HFFc6 (cell line): ENCODE measurements at places on chromosomes 12 and 14. TPM values are rescaled to one million over a fixed set of nuclear protein-coding genes. Genes with fewer than 3 reads are reported as not detected.

The RIN3 gene
- 18.5 to 25.9 TPM (median 20.7 TPM) in 3 replicates for total RNA-seq

The TBK1 gene
- 17.8 to 20.6 TPM (median 19.6 TPM) in 3 replicates for total RNA-seq

The PDE3A gene
- total RNA-seq, result 0.07 TPM in 1 of 3 replicates, not detected in the others

The SPIC gene
- total RNA-seq, result not detected in 3 replicates

The HOXC13 gene
- total RNA-seq, result not detected in 3 replicates

The ANKRD13A gene
- 135 to 147 TPM (median 146 TPM) in 3 replicates for total RNA-seq

The GPD1 gene
- total RNA-seq, result 0.06 to 0.07 TPM in 2 of 3 replicates, not detected in the other

The PRICKLE1 gene
- total RNA-seq, result 2.9 to 10.0 TPM (median 3.1 TPM) in 3 replicates

The KIF5A gene
- total RNA-seq, result 1.0 to 1.7 TPM (median 1.2 TPM) in 3 replicates

The OTX2 gene
- total RNA-seq, result not detected in 3 replicates

The SPATA7 gene
- 6.4 and 6.8 TPM in 2 replicates for total RNA-seq

The NGB gene
- total RNA-seq, result not detected in 3 replicates

The PCED1B gene
- 3.7 to 5.2 TPM (median 4.9 TPM) in 3 replicates for total RNA-seq

The RNASE7 gene
- total RNA-seq, result not detected in 3 replicates

The TMEM106C gene
- 94.2 to 123 TPM (median 110 TPM) in 3 replicates for total RNA-seq

The NEUROD4 gene
- not detected in 3 replicates for total RNA-seq

The DYRK4 gene
- 35.4 to 39.8 TPM (median 37.2 TPM) in 3 replicates for total RNA-seq

The MGAT4C gene
- not detected in 3 replicates for total RNA-seq

The NCOR2 gene
- total RNA-seq, result 226 to 239 TPM (median 227 TPM) in 3 replicates

The ADAM21 gene
- 0.41 to 0.72 TPM (median 0.69 TPM) in 3 replicates for total RNA-seq

The ITGA7 gene
- total RNA-seq, result 1.5 to 2.0 TPM (median 1.7 TPM) in 3 replicates

The SYNDIG1L gene
- not detected in 3 replicates for total RNA-seq

The ARF3 gene
- 193 to 209 TPM (median 200 TPM) in 3 replicates for total RNA-seq

The RECQL gene
- 30.5 to 42.3 TPM (median 40.8 TPM) in 3 replicates for total RNA-seq

The CCDC196 gene
- total RNA-seq, result not detected in 3 replicates
